ENCODE measurements at places on chromosomes 16 and 17.
A peak's percentile ranks its signal among the peaks of the same experiment; 100 is the strongest.

- DNase-seq = no peak
Measured at GRCh38 chr17:75459590-75460267, 3.3 kb downstream of the TMEM94 start.

DNA sequence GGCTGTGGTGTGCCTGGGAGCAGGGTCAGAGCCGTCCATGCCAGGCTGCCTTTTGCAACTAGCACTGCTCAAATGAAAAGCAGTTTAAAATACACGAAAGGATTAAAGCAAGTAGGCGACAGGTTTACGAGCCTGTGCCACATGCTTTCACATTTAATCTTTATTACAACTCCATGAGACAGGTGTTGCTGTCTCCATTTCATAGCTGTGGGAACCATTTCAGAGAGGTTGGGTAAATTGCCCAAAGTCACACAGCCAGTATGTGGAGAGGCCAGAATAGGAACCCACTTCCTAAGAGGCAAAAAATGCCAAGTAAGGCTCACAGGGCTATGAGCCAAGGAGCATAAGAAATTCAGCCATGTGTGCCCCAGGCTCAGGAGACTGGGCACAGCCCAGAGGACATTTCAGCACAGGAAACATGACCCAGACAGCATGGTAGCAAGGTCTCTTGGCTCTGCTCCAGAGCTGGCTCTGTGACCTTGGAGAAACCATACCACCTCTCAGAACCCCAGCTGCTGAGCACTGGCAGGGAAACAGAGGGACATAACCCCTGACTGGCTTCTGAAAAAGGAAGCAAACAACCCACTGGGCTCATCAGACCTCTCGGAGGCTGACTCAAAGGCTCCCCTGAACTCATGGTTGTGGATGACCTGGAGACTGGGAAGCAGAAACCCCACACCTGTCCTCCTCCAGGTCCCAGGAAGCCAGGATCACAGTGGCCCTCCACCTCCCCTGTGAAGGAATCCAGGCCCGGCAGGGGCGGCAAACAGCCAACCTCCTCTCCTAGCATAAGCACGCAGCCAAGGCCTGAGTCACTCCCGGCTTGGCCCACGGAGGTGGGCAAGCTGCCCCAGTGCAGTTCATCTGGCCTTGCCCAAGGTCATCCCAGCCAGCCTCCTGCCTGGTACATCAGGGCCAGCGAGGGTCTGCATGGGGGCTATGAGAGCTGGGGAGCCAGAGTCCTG, 40.3 kb upstream of the MRPS23 start:
- DNase-seq = peak; percentile 83

DNA sequence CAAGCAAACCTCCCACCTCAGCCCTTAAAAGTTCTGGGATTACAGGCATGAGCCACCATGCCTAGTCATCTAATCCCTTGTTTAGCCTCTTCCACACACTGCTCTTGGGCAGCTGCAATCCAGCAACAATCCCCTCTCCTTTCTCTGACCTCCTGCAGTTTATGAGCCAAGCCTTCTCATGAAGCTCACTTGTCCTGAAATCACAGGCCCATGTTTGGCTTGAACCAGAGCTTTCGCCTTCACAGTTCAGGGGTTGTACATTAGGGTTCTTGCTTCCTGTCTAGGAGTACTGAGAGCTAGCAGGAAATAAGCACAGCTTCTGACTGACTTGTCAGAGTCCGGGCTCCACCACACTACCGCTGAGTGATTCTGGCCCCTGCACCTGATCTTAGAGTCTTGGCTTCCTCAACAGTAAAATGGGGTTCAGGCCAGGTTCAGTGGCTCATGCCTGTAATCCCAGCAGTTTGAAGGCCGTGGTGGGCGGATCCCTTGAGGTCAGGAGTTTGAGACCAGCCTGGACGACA, 16.3 kb downstream of the ERAL1 start:
- no peak for DNase-seq

DNA sequence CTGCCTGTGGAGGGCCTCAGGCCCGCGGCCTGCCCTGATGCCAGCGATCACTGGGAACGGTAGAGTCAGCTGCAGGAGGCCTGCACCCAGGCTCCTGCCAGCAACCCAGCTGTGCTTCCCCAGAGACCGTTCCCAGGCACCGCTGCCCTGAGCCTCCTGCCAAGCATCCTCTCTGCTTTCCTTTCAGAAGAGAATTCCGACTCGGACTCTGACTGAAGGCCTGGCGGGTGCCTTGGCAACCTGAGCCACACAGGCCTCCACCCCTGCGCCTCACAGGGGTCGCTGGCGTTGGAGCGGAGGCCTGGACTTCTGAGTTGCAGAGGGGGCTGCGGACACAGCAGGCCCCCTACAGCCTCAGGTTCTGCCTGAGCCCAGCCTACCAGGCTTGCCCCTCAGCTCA, 7.9 kb downstream of the CMTM3 start:
- no peak for DNase-seq

DNA sequence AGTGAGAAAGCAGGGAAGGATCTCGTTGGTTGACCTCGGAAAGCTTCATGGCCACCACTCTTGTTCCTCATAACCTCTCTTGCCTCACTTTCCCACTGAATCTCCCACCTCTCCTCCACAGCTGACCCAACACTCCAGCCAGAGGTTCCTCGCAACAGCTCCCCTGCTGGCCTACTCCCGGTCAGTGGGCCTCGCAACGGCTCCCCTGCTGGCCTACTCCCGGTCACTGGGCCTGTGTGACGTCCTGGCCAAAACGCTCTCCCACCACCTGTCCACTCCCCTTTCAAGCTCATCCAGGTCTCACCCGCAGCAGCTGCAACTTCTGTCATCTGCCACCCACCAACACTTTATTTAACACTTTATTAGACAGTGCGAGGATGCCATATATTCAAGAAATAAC, 149.1 kb downstream of the VPS53 start:
- no peak for DNase-seq

- peak; percentile 80 for DNase-seq
Measured at GRCh38 chr17:80920441-80920840, 71.2 kb upstream of the CHMP6 start.

- DNase-seq = no peak
Measured at GRCh38 chr17:17492085-17492484, 4.1 kb downstream of the RASD1 start.

DNA sequence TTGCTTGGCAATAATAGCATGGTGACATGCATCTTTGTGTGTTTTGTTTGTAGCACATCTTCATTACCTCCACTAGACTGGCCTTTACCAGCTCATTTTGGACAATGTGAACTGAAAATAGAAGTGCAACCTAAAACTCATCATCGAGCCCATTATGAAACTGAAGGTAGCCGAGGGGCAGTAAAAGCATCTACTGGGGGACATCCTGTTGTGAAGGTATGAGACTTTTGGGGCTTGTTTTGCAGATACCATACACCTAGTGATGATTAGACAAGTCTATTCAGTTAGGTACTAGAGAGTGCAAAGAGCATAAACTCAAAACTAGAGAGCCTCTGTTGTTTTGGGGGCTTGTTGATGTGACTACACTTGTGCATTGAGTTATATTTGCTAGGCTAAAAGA, 41.2 kb downstream of the NFATC3 start:
- no peak for DNase-seq

- no peak for DNase-seq
Measured at GRCh38 chr17:47292206-47292605, 31.5 kb upstream of the EFCAB13 start.

DNA sequence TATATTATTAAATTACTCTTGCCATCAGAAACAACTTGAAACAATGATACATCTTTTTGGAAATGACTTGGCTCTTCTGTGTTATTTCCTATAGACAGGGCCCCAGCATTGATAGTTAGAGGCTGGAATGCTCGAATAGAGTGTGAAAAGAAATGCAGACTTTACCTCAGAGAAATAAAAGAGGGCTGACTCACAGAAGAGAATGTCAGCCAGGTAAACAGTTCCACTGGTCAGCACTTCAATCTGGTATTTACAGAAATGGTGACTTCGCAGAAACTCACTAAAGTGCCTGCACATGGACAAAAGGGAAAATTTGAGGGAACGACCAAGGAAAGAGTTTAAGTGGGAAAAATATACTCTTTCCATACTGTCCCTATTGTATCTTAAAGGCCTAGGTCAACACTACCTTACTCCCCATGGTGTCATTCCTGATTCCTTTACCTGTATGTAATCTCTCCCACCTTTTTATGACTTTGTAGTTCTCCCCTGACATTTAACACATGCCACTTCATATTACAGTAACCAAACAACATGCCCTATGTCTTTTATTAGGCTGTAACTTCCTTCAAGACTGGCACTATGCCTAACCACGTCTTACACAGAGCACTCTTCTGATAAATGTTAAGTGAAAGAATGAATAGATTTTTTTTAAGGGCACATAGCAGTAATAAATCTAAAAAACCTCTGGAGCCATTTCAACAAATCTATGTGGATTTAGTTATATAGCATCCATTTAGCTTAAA, 36.7 kb downstream of the AKAP10 start:
- DNase-seq = peak; percentile 64

GRCh38 chr17:63685041-63685440, 14.9 kb downstream of the LIMD2 start:
- no peak for DNase-seq

DNA sequence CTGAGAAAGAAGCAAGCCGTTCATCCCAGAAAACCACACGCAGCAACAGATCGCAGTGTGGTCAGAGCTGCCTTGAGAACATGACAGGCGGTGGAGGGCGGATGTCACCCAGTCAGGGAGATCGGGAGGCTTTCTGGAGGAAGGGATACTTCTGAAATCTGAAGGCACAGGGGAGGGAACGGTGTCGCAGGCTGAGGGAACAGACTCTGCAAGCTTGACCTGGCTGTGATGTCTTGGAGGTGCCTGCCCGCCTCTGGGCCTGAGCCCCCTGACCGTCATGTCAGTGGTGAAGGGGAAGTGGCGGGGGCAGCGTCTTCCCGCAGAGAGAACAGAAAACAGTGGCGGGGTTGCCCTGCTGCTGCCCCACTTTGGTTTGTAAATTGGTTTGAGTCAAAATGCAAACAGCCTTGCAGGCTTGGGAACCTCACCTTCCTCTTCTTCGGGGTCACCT, 8.1 kb upstream of the ATP2A3 start:
- no peak for DNase-seq

- DNase-seq = no peak
Measured at GRCh38 chr16:30723725-30724355, 24.4 kb upstream of the PHKG2 start.

DNA sequence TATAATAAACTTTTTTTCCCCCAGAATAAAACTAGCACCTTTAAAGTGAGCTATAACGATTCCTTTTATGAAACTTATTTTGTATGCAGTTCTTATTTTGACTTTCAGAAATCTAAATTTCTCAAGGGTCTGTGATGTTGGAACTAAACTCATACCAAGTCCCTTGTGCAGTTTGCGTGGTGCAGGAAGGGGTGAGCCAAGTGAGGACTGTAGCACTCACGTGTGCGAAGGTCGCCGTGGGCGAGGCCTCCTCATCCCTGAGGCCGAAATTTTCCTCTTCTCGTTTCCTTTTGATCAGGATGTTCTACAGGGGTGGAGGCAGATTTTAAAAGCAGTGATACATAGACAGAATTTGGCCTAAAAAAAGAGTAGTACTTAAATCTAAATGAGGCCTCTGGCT, 73.7 kb downstream of the RPTOR start:
- DNase-seq = no peak

- DNase-seq = no peak
Measured at GRCh38 chr17:20284570-20285295, 182.6 kb downstream of the LGALS9B start.

- DNase-seq = no peak
Measured at GRCh38 chr16:63714876-63715275, 1407.0 kb downstream of the CDH11 start.

DNA sequence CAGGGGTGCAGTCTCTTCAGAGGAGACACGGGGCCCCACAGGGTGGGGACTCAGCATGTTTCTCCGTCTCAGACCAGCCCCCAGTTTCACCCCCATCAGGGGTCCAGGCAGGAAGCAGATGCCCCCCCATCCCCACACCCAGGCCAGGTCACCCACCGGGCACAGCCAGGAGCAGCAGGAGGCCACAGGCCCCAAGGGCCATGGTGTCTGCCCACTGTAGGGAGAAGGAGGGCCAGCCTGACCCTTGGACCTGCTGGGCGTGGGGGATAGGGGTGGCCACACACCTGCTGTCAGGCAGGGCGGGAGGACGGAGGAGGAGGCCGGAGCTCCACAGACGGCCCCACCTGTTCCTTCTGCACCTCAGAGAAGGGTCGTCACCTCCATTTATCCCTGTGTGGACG, at the start of gene TPSG1:
Gene TPSG1, minus strand, starts transcription at position 218 of the 401 bp plus-strand sequence. Its CDS starts 16 bp downstream, at position 202.
- no peak for DNase-seq

GRCh38 chr17:75065562-75066151, 18.6 kb downstream of the KCTD2 start:
- DNase-seq = peak; percentile 43

DNA sequence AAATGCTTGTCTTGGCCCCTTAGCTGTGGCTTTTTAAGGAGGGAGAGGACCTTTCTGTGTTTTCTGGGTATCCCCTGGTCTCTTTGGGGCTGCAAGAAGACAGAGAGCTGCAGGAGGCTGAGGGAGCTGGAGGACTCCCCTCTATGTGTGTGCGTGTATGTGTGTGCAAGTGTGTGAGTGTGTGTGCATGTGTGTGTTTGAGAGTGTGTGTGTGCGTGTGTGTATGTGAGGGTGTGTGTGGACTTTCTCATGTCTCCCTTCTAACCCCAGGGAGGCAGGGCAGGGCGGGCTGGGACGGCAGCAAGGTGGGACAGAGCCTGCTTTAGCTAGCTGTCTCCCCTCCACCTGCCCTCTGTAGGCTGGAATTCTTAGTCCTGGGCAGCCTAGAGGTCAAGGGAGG, 1.9 kb downstream of the PRSS54 start:
- DNase-seq = no peak

DNA sequence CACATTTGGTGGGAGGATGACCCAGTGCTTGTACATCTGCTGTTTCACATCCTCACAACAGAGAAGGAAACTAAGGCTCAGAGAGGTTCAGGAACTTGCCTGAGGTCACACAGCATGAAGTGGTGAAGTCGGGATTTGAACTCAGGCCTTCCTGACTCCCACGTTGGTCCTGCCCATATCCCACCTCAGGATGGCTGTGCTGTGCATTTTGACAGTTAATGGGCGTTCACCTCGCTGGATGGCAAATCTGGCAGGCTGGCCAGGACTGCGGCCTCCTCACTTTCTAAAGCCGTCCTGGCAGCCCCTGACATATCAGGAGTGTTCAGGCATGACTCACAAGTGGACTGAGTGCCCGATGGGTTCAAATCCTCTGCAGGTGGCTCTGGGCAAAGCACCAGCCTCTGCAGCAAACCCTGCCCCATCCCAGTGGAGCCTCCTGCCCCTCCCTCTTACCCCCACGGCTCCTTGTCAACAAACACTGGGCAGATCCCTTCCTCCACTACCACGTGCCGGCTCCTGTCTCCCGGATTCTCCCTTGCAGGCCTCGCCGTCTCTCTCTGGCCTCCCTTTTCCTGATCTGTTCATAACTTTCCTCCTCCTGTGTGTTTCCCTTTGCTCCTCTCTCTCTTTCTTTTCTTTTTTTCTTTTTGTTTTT, 29.2 kb downstream of the SOCS3 start:
- no peak for DNase-seq

GRCh38 chr16:27301236-27301861, 12.4 kb upstream of the IL4R start:
- DNase-seq = no peak

GRCh38 chr17:68184141-68184571, 63.7 kb upstream of the AMZ2 start:
- no peak for DNase-seq
